ENCODE measurements at places on chromosomes 6 and 20.
A peak's percentile ranks its signal among the peaks of the same experiment; 100 is the strongest.

- no peak for DNase-seq
Observed at GRCh38 chr20:11544029-11544678, 373.5 kb upstream of the BTBD3 start.

- DNase-seq, result no peak
Observed at GRCh38 chr6:29744131-29744530, 20.9 kb downstream of the HLA-F start.

DNA sequence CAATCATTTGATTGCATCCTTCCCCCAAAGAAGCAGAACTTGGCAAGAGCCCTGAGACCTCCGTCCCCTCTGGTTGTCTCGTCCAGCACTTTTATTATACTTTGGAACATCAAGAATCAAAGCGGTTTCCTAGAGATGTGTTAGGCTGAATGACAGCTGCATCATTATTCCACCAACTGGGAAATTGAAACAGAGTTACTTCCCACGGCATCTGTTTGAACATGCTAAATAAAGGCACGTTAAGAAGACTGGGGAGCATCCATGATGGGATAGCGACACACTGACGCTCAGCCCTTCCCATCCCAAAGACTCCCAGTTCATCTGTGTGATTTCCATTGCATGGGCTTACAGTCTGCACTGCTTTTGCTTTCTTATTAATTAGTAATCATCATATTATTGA is 147.8 kb downstream of the TBC1D7 start:
- DNase-seq, result no peak

DNA sequence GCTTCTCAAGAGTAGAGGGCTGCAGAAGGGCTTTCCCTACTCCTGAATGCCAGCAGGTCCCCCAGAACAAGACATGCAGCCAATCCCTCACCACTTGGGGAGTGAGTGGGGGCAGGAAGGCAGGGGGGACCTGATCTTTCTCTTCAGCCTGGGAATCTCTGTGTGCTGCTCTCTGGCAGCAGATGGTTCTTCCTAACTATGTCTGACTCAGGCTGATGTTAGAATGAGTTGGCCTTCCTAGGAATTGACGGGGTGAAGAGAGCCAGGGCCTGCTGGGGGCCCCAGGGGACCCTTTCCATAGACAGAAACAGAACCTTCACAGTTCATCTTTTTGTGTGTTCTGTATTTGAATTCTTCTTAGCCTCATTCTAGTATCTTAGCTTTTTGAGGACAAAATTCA is 29.0 kb upstream of the TCP11 start:
- DNase-seq, result no peak

DNA sequence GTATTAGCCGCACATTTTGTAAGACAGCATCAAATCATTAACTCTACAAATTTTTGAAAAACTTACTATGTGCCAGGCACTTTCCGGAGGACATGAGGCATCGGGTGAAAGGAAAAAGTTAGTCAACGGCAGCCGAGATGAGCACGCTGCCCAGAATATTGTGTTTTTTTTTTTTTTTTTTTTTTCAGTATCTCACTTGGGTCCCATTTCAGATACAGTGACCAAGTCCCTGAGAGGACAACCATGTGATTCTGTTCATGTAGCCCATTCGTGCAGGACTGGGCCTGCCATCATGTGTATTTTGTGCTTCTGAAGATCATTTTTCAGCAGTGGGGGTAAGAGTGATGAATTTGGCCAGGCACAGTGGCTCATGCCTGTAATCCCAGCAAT is 1.3 kb downstream of the SLA2 start:
- DNase-seq, result no peak

DNA sequence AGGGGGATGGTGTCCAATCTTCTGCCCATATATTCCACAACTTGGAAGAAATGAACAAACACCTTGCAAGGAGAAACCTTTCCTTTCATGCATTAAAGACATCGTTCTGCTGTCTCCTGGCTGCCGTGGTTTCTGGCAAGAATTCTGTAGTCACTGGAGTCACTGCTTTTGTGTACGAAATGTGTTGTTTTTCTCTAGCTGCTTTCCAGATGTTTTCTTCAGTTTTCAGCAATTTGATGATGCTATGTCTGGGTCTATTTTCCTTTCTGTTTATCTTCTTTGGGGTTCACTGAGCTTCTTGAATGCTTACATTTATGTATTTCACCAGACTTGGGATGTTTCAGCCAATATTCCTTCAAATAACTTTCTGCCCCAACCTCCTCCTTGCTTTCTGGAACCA is 40.6 kb upstream of the SLCO4A1 start:
- no peak for DNase-seq

GRCh38 chr20:36851490-36851889 is 24.4 kb upstream of the TLDC2 start:
- no peak for DNase-seq

DNA sequence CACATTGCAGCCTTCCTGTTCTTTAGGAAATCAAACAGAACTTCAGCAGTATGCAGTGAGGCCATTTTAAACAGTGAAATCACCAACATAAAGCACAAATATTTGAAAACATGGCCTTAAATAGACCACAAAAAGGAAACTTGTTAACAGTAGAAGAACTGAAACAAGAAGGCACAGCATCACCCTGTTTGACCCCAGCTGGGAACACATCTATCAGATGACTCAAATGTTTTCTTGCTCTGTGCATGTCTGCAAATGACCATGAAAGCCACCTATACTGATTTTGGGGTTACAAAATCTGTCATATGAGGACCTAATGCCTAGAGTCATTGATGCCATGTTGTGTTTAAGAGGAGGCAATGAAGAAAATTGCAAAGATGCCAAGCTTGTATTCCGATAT is 123.8 kb upstream of the ADGRF1 start:
- DNase-seq, result no peak

GRCh38 chr6:44842616-44843015 is 455.1 kb downstream of the CDC5L start:
- DNase-seq, result no peak

DNA sequence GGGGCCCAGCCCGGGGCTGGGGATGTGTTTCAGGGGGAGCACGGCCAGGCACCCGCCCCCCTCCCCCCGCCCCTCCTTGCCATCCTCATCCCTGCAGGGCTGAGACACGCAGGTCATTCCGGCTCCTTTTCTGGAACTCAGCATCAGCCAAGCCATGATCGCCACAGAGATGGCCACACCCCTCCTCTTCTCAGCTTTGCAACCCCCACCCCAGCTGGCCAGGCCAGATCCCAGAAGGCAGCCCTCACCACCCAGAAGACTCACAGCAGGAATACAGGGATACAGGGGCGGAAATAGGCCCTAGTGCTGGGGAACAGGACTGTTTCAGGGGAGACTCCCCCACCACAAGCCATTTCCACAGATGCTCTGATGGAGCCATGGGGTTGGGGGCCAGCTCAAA is 33.5 kb downstream of the YTHDF1 start:
- DNase-seq, result no peak

DNA sequence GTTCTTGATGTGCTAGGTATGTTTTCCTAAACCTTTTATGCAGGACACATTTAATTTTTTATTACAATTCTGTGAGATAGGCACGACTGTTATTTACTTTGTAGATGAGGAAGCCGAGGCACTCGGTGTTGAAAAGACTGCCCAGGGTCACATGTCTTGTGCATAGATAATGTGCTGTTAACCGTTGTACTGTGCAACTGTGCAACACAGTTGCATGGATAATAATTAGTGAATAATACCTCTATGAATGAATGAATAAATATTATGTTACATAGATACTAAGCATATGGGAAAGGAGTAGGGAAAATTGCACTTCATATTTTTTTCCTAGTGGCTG is 60.3 kb upstream of the DEK start:
- no peak for DNase-seq

DNA sequence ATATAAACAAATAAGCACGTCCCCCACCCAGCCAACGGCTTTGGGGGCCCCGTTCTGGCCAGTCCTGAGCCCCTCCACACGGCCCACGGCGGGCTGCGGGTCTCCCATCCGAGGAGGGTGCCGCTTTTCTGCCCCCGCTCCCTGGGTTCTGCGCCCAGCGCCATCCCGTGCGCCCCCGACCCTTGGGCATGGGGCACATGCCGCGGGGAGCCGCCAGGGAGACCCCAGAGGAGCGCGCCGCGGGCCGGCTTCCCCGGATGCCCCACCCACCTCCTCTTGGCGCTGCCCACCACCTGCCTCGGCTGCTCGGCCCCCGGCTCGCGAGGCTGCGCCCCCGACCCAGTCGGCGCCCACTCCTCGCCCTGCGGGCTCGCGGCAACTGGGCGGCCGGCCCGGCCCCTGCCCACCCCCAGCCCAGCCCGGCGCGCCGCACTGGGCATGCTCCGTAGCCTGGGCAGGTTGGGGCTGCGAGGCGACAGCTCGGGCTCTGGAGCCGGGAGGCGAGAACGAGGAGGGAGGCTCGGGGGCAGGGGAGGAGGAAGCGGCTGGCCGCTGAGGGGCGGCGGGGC is 570 bp upstream of the PLCB4 start:
- no peak for DNase-seq

DNA sequence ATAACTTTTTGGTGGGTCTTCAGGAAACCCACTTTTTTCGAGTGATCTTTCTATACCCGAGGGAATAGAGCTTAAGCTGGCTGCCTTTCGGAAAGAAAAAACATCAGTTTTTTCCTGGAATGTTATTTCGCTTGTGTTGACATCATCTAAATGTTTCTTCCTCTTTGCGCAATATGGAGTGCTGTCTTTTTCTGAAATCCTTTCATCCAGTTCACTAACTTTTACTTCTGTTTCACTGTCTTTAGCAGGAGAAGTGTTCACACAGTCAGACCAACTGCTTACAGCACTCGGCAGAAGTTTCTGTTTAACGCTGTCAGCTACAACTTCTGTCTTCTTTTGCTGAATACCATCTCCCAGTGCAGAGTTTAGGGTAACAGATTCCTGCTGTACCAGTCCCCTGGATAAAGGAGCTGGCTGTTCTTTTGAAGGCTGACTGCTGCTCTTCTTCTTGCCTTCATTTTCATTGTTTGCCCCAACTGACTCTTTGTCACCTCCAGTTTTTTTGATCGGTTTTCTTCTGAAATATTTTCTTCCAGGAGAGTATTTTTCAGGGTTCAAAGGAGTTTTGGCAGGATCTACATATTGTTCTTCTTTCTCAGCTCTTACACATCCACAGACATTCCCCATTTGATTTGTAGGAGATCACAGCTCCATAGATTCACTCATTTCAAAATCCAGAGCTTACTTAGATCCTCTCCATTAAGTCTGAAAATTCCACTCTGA is 50.0 kb upstream of the DST start:
- no peak for DNase-seq

GRCh38 chr6:125759184-125759902 is 9.9 kb downstream of the HEY2 start:
- no peak for DNase-seq

- no peak for DNase-seq
Observed at GRCh38 chr20:16143596-16143995, 429.7 kb downstream of the KIF16B start.

DNA sequence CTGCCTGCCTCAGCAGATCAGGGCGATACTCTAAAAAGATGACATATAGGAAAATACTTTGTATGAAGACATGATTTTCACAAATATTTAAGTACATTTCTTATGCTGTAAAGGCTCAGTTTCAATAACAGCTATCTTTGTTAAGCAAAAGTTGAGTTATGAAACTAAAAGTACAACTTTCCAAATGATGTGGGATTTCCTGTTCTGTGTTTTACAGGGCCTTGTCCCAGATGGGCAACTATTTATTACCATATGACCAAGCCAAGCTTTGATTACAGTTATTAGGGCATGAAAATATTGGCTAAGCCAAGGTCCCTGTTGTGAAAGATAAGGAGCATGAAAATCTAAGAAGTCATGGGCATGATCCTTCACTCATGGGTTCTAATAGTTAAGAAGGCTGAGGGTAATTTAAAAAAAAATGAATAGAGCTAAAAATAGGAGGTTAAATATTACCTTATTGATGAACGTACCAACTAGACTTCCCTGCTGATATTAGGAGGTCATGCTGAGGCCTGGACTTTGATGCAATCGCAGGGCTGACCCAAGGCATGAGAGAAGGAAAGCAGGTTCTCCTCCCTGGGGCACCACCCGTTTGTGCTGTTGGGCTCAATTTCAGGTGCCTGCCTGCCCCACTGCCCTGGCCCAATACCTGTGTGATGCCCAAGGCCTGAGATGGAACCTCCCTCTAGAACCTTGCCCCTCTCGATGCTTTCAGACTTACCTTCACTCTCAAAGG is 294.4 kb upstream of the PRDM1 start:
- DNase-seq, result no peak

DNA sequence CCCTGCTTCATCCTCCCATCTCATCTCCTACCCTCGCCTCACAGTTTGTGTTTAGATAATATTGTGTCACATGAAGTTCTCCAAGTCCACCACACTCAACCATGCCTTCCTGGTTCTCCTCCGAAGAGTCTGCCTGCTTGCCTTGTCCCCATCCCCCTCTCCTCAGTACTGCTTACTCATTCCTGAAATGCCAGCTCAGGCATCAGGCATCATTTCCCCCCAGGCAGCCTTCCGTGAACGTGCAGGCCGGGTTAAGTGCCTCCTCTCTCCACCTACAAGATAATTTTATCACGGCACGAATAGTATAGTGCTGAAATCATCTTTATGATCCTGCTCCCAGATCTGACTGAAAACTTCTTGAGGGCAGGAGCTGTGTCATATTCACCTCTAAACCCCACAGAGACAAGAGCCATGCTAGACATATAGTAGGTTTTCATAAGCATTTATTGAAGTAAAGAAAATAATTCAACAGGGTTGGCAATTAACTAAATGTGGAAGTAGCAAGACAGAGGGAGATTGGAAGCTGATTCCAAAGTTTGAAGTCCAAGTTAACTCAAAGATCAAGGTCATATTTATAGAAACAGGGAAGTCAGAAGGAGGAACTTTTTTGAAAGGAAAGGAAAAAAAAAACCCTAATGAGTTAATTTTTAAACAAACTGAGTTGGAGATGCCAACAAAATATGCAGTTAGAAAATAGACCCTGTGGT is 48.7 kb upstream of the BMP2 start:
- no peak for DNase-seq

DNA sequence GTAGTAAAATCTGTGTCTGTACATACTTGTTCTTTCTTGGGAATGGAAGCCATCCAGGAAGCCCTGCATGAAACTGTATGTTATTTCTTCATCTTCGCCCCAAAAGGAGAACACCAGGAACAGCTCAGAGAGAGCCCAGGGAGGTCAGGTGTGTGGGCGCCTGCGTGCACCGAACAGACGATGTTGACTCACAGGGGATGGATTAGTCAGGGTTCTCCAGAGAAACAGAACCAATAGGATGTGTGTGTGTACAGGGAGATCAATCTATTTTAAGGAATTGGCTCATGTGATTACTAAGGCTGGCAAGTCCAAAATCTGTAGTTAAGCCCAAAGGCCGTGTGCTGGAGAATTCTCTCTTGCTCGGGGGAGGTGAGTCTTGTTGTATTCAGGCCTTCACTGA is 45.7 kb downstream of the RNASET2 start:
- no peak for DNase-seq

GRCh38 chr20:32456869-32457478 is 98.8 kb downstream of the ASXL1 start:
- peak; percentile 36 for DNase-seq

DNA sequence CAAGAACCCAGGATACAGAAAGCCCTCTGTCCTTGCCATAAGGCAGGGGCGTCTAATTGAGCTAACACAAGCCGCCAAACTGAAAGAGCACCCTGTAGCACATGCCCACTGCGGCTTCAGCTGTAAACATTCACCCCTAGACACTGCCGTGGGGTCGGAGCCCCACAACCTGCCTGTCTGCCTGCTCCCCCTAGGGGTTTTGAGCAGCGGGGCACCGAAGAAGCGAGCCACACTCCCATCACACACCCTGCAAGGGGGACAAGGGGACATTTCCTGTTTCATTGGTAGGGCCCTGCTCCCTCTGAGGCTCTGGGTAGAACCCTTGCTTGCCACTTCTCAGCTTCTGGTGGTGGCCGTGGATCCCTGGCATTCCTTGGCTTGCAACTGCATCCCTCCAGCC is 45.2 kb upstream of the BCLAF1 start:
- no peak for DNase-seq

GRCh38 chr20:35490736-35491181 is 35.4 kb downstream of the CEP250 start:
- no peak for DNase-seq
